Calu3 (cell line): ENCODE measurements at places on chromosomes 11 and 22. TPM values are rescaled to one million over a fixed set of nuclear protein-coding genes. Genes with fewer than 3 reads are reported as not detected.

PGA5 gene
- total RNA-seq: not detected in 2 replicates

MIOX gene
- total RNA-seq: 0.45 TPM in 1 of 2 replicates, not detected in the other

OR6A2 gene
- 0.09 TPM in 1 of 2 replicates, not detected in the other for total RNA-seq

CEP126 gene
- 3.1 and 3.8 TPM in 2 replicates for total RNA-seq

EXPH5 gene
- total RNA-seq: 14.0 and 17.0 TPM in 2 replicates

DAGLA gene
- total RNA-seq: 7.5 and 9.0 TPM in 2 replicates

PVALB gene
- total RNA-seq: not detected in 2 replicates

OR5B2 gene
- total RNA-seq: not detected in 2 replicates

TLCD5 gene
- total RNA-seq: 4.9 and 5.9 TPM in 2 replicates

MMP8 gene
- total RNA-seq: not detected in 2 replicates

SAC3D1 gene
- total RNA-seq: 12.9 and 17.6 TPM in 2 replicates

SPTBN2 gene
- total RNA-seq: 41.3 and 46.3 TPM in 2 replicates

OR10A2 gene
- total RNA-seq: not detected in 2 replicates

LDLRAD3 gene
- total RNA-seq: 10.9 and 16.2 TPM in 2 replicates

SOX10 gene
- not detected in 2 replicates for total RNA-seq

RIMBP3B gene
- total RNA-seq: 0.17 TPM in 1 of 2 replicates, not detected in the other

CHRNA10 gene
- 6.5 and 6.9 TPM in 2 replicates for total RNA-seq

MCM5 gene
- 88.4 and 93.0 TPM in 2 replicates for total RNA-seq

GRIA4 gene
- not detected in 2 replicates for total RNA-seq

BAIAP2L2 gene
- total RNA-seq: 51.2 and 68.2 TPM in 2 replicates

TMPRSS13 gene
- total RNA-seq: 1.4 and 2.3 TPM in 2 replicates

VSIG10L2 gene
- not detected in 2 replicates for total RNA-seq

TNKS1BP1 gene
- 151 TPM in 2 replicates for total RNA-seq

NLRX1 gene
- 5.5 and 6.7 TPM in 2 replicates for total RNA-seq

C22orf15 gene
- not detected in 2 replicates for total RNA-seq

SULT4A1 gene
- 7.9 and 9.1 TPM in 2 replicates for total RNA-seq

MYOD1 gene
- not detected in 2 replicates for total RNA-seq
